ENCODE measurements at places on chromosomes 3 and 15.

DNA sequence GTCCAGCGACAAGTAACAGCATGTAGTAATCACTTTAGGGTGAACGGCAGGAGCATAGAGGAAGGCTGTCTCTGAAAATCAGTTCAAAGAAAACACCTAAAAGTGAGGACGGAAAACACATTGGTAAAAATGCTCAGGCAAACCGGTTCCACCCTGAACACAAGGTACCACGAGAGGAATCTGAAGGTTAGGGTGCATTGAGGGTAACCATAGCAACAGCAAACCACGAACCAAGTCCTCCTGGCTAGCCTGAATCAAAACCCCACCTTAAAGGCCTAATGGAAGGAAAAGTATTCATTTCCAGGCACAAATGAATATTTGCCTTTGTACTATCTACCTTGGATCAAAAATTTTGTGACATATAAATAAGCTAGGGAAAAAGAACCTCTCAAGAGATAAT is 315.0 kb downstream of the OCA2 start:
- DNase-seq = no peak

DNA sequence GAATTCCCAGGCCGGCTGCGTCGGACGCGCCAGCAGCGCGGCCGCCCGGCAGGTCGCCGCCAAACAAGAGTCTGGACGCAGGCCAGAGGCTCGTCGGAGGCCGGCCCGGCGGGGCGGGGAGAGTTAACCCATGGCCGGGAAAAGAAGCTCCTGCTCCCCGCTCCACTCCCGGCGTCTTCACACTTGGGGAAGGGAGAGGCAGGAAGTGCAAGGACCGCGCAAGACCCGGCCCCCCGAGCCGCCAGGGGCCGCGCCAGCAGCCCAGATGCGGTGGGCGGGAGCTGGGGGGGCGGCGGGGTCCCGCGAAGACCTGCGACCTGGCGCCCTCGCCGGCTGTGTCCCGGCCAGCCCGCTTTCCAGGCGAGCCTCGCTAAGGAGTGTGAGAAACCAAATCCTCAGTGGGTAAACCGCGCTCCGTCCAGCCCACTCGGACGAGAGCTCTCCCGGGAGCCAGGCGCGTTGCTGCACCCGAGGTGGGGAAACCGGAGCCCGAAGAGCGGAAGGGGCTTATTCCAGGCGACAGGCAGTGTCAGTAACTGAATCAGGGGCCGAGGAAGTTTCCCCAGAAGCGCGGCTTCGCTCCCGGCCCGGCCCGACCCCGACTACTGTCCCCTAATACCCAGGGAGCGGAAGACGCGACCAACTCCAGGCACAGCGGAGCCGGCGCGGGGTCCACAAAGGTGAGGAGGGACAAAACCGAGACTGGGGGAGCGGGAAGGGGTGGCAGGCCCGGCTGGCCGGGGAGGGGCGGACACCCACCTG is 721 bp downstream of the ADAMTS7 start:
- DNase-seq = no peak

DNA sequence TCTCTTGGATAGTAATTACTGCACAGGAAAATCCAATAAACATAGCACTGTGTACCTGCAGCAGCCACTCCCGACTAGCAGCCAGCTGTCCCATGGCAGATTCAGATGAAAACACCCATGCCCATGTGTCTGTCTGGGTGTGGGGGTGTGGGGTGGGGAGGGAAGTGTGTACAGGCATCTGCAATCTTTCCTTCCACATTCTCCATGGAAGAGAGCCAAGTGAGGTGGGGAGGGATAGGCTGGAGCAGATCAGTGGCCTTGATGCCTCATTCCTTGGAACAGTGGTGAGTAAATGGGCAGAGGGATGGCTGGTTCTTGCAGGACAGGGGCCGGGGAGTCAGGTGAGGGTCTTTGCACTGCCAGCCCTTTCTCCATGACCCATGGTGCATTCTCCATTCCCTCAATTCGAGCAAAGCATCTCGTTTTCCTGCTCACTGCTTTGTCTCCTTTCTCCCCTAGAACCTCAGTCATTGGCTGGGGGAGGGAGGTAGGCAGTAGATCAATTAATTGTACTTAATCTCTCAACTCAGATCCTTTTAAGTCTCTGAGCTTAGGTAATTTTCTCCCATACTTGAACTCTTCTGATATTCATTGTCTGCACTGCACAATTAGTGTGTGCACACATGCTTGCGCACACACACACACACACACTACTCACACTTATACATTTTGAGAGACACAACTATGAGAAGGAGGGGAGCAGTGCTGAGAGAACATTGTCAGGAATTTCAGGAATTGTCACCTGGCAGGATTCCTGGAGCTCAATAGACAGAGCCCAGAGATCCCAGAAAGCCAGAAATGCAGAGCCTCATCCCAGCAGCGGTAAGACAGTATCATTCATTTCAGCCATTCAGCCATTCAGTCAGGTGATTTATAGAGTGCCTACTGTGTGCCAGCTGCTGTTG is 31.9 kb downstream of the PDIA5 start:
- DNase-seq = no peak

GRCh38 chr3:180911876-180912303 is 580 bp upstream of the FXR1 start:
- no peak for DNase-seq

DNA sequence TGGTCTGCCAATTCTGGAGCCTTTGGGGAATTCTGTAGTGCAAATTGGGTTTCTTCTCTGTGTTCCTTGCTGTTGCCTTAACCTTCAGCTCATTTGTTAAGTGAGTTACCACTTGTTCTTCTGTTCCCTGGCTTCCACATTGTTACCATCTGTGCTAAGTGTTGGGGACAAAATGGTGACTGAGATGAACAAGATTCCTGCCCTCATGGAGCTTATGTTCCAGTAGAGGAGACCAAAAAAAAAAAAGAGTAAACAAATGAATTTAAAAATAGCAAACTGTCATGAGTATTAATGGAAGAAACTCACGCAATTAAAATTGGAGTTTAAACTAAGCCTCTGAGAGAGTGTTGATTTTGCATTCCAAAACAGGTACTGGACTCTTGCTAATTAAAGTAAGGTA is 49.4 kb upstream of the ATP2C1 start:
- no peak for DNase-seq

GRCh38 chr3:12190221-12190807 is 31.6 kb upstream of the TIMP4 start:
- no peak for DNase-seq

DNA sequence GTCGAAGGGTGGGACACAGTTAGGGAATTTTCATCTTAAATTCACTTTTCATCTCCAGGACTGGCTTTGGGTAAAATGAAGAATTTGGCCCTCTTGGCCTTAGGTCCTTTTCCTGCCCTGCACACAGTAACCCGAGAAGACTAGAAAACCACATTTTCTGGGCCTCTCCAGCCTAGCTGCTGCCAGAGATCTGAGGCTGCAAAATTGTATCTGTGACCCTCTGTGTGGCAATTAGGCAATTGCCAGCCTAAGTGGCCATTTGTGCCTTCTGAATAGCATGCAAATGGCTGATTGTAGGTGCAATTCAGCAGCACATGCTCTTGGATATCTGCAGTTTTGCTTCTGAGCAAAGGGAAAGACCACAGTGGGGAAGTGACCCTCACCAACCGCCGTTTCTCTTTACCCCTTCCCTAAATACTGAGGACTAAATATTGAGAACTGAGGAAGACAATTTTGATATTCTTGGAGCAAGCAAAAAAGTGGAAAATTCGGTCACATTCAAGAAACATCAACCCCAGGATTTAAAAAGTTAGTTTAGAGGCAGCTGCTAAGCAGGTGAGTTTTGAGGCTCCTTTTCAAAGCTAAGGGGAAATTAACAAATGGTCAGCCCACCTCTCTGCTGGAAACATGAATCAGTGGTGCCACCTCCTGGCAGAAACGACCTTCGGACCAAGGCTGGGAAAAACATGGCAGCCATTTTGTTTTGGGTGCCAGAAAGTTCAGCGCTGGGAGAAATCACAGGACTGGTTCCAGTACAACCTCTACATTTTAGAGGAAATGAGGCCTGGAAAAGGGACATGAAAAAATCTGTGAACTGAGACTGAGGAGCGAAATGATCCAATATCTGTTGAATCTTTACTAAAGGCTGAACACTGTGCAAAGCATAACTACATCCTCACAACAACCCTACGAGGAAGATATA is 56.6 kb upstream of the PRTG start:
- DNase-seq = no peak

DNA sequence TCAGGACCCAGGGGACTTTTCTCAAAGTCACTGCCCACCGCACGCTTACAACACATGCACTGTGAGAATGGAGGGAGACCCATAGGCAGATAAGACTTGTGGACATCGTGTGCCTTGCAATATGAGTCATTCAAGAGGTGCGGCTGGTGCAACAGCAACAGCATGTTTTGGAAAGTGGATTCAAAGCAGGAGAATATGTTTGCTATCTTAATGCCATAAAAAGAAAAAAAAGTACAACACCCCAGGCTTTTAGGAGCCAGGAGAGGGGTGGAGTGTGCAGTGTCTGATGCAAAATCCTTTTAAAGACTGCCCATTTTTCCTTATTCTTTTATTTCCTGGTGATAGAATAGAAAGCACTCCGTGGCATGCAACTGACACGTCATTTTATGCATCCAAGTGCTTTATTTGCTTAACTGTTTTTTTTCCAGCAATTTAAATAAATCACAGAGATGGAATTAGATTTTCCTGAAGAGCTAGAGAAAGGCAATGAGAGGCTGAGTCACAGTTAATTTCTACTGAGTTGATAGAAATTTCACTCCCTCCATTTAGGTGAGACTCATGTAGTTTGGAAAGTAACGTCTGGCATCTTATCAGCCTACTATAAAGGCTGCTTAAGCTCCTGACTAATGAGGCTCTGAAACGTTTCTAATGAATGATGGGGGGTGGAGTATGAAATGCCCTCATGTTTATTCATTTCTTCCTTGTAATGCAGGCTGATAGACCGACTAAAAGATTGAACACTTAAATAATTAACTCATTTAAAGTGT is 96.4 kb downstream of the NSUN3 start:
- peak; percentile 1 for DNase-seq

DNA sequence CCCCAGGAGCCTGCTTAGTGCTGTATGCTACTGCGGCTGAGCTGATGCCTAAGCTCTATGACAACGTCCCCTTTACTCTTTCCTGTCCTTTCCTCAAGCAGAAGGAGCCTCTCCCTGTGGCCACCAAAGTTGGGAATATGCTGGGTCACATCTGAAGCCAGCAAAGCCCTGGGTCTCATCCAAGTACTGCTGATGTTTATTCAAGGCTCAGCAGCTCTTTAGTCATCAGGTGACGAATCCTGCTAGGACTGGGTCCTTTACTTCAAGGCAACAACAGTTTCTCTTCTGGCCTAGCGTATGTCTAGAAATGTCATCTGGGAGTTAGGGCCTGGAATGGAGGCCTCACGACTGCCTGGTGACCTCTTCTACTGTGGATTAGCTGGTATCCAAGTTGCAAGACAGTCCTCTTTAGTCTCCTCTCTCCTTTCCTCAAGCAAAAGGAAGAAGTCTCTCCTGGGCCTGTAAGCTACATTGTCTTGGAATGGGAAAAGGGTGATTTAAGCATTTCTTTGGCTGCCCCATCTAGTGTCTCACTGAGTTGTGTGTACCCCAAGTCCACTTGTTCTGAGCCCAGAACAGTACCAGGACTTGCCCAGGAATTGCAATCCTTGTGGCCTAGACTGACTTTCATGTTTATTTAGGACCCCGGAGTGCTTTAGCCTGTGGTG is 63.9 kb downstream of the TNFAIP8L3 start:
- DNase-seq = peak; percentile 22

GRCh38 chr15:48710952-48711495 is 65.5 kb upstream of the FBN1 start:
- no peak for DNase-seq

GRCh38 chr15:62782071-62782841 is 260.3 kb upstream of the TPM1 start:
- no peak for DNase-seq

GRCh38 chr15:80788536-80788935 is 9.4 kb downstream of the CEMIP start:
- no peak for DNase-seq

GRCh38 chr3:44555723-44556122 is 730 bp downstream of the ZKSCAN7 start:
- no peak for DNase-seq

DNA sequence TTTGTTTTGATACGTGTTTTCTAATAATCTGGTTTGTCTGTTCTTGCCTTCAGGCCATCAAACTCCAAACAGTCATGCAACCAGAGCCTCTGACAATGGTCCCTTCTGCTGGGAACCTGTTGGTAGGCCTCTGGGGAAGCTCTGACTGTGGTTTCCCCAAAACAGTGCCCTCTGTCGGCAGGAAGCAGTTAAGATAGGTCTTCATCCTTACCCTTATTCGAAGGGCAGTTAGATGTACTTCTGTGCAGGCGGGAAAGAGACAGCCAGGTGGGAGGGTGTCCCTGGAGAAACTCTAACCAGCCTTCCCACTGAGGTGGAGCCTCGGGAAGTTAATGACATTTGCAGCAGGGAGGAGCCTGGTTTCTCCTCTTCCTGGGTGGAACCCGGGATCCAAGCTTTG is 81.6 kb upstream of the CHMP2B start:
- no peak for DNase-seq

- no peak for DNase-seq
Observed at GRCh38 chr15:83889995-83890394, 236.1 kb downstream of the ADAMTSL3 start.

DNA sequence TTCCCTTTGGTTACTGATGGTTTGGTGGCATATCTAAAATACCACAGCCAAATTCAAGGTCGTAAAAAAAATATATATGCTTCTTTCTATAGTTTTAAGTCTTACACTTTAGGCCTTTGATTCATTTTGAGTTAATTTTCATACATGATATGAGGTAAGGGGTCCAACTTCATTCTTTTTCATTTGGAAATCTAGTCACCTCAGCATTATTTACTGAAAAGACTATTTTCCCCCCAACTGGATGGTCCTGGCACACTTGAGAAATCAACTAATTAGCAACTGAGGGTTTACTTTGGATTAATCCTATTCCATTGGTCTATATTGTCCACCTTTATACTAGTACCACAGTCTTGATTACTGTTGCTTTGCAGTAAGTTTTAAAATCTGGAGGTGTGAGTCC is 26.2 kb downstream of the RHOA start:
- DNase-seq = no peak

DNA sequence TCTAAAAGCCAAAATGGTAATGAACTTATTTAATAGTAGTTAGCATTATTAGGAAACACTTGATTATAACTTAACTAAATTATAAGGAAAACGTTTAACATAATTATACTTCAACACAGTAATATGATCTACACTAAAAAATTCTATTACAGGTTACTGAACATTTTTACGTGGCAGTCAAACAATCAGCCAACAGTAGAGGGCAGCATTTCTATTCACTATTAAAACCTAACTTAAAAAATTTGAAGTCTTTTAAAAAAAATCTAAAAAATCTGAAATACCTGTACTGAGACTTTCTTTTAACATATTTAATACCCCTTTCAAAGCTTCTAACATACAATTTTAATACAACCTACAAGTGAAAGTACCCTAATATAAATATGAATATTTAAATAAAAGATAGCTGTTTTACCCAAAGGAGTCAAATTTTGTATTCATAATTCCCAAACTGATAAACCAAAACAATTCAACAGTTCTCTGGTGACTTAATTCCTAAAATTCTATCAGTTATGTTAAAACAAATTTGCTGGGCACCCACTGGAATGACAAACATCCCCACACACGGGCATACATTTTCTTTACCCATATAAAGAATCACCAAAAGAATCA is 41.5 kb downstream of the DLG1 start:
- DNase-seq = peak; percentile 15
